Kidney (tissue), 22 donors: ENCODE measurements at places on chromosomes 6 and 20. TPM values are rescaled to one million over a fixed set of nuclear protein-coding genes. Genes with fewer than 3 reads are reported as not detected.

SLPI gene
- 105 TPM for polyA plus RNA-seq

TINAG gene
- 73.0 TPM for polyA plus RNA-seq

BTN2A1 gene
- polyA plus RNA-seq, result 15.6 TPM

NOTCH4 gene
- 22.5 TPM for polyA plus RNA-seq

GTF2H4 gene
- 20.9 TPM for polyA plus RNA-seq

SCUBE3 gene
- 2.5 TPM for polyA plus RNA-seq

OR2H1 gene
- not detected for polyA plus RNA-seq

BACH2 gene
- polyA plus RNA-seq, result 0.32 TPM

OR12D3 gene
- not detected for polyA plus RNA-seq

FOXF2 gene
- polyA plus RNA-seq, result not detected

COL19A1 gene
- polyA plus RNA-seq, result 0.60 TPM

PRICKLE4 gene
- polyA plus RNA-seq, result 1.4 TPM

KIF6 gene
- 1.7 TPM for polyA plus RNA-seq

STX11 gene
- polyA plus RNA-seq, result 2.0 TPM

MRAP2 gene
- polyA plus RNA-seq, result 4.2 TPM

DNA sequence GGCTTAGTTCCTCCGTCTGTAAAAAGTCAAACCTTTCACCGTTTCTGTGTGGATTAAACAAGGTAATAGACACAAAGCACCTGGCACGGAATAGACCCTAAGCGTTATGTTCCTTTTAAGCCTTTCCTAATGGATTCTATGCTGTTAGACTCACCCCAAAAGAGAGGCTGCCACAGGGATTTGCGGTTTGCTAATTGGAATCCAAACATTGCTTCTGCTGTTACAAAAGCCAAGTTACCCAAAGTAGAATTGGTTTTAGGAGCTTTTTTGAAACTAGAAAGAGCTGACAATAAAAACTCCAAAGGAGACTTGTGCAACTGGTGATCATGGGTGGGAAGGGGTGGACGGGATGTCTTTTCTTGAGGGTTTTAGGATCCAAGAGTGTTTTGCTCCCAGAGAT lies 178.0 kb downstream of the BMP7 start:
- DNase-seq, result no peak

DNA sequence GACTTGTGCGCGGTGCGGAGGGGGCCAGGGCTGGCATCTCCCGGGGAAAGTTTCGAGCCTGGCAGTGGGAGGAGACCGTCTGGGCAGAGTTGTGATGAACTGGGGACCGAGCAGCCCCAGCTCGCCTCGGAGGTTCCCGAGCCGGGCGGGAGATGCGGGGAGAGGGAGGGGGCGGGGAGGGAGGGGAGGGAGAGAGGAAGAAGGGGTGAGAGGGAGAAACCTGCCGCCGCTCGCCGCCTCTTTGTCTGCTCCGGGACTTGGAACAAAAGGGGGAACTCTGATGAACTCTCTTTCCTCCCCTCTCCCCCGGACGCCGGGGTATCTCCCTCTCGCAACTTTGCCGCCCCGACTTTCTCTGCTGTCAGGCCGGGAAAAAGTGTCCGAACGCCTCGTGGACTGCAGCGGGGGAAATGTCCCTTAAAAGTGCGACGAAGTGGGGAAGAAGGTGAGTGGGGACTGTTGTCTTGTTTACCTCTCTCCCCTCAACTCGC lies 72.7 kb downstream of the SOX4 start:
- DNase-seq, result peak; percentile 80

GRCh38 chr20:8946036-8946940 lies 122.6 kb upstream of the PLCB4 start:
- no peak for DNase-seq

- no peak for DNase-seq
These were observed 42.9 kb upstream of the PDE10A start for GRCh38 chr6:165705941-165706340.

DNA sequence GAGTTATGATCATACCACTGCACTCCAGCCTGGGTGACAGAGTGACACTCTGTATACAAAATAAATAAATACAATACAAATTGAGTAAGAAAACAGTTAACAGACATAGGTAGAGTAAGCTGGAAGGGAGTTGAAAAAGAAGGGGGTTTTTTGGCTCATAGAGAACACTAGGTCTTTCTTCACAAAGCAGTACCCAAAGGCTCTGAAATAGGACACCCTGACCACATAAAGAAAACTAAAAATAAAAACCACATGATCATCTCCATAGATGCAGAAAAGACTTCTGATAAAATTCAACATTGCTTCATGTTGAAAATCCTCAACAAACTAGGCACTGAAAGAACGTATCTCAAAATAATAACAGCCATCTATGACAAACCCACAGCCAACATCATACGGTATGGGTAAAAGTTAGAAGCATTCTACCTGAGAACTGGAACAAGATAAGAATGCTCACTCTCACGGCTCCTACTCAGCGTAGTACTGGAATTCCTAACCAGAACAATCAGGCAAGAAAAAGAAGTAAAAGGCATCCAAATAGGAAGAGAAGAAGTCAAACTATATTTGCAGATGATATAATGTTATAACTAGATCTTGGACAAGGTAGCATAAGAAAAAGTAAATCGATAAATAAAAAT lies 48.6 kb downstream of the TOMM6 start:
- DNase-seq, result no peak

- no peak for DNase-seq
These were observed 37.7 kb downstream of the MAP3K4 start for GRCh38 chr6:161029195-161029809.

- DNase-seq, result no peak
These were observed 41.7 kb downstream of the SNAP25 start for GRCh38 chr20:10260316-10260715.

- DNase-seq, result no peak
These were observed 53.1 kb downstream of the IL20RA start for GRCh38 chr6:136991646-136992045.

- peak; percentile 62 for DNase-seq
These were observed 143.1 kb upstream of the PCSK2 start for GRCh38 chr20:17083738-17084137.

GRCh38 chr20:20477444-20478041 lies 109.6 kb downstream of the INSM1 start:
- DNase-seq, result no peak

DNA sequence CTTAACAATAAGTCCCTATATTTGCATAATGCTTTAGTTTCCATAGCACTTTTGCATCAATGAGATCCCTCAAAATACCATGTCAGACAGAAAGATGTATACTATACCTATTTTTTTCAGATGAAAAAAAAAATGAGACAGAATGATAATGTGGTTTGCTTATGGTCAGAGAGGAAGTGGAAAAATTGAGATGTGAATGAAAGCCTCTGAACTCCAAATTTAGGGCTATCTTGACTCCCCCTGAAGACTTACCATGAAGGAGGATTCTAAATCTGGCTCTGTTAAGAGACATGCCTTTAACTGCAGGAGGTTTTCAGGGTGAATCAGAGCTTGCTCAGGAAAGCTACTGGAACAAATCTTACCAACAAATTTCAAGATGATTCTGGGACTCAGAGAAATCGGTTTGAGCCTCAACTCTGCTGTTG lies 176.2 kb downstream of the ISM1 start:
- no peak for DNase-seq

DNA sequence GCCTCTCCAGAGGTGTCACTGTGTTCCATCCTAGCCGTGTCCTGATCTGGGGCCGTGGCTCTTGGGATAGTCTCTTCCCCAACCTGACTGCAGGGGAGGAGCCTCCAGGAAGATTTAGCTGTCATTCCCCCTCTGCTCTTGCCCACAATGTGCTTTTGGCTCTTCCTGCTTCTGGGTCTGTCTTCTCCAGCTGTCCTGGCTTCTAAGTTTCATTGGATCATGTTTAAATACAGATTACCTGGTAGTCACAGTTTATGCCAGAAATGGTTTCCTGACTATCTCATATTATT lies 139.1 kb downstream of the ZDHHC14 start:
- DNase-seq, result no peak

- DNase-seq, result no peak
These were observed 1.4 kb downstream of the CDC5L start for GRCh38 chr6:44388887-44389286.

- no peak for DNase-seq
These were observed 4.5 kb upstream of the AP5S1 start for GRCh38 chr20:3815703-3816315.

- no peak for DNase-seq
These were observed 21.7 kb upstream of the SENP6 start for GRCh38 chr6:75579951-75580350.

DNA sequence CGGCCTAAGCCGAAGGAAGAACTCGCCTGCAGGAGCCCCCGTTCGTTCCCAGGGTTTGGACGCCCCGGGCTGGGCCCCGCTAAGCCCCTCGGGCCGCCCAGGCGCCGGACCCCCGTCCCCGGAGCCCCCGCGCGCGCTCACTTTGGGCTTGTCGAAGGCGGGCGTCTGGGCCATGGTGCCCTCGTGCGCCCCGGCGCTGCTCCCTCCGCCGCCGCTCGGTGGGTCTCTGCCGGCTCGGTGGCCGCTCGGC lies 140 bp downstream of the ADA start:
- DNase-seq, result no peak

GRCh38 chr20:43894491-43894890 lies 20.2 kb upstream of the TOX2 start:
- DNase-seq, result no peak

GRCh38 chr20:2338411-2339066 lies 42.2 kb upstream of the TGM6 start:
- DNase-seq, result no peak

GRCh38 chr20:25165128-25165527 lies 30.4 kb upstream of the ENTPD6 start:
- DNase-seq, result no peak

GRCh38 chr6:98842342-98843180 lies 8.2 kb downstream of the POU3F2 start:
- DNase-seq, result no peak

DNA sequence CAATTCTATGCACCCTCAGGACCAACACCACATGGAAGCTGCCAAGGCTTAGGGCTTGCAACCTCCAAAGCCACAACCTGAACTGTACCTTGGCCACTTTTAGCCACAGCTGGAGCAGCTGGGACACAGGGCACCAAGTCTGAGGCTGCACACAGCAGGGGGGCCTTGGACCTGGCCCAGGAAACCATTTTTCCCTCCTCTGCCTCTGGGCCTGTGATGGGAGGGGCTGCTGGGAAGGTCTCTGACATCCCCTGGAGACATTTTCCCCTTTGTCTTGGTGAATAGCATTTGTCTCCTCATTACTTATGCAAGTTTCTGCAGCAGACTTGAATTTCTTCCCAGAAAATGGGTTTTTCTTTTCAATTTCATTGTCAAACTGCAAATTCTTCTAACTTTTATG lies 13.0 kb downstream of the TPBG start:
- no peak for DNase-seq

- DNase-seq, result no peak
These were observed 12.4 kb upstream of the KIF25 start for GRCh38 chr6:167984876-167985604.

DNA sequence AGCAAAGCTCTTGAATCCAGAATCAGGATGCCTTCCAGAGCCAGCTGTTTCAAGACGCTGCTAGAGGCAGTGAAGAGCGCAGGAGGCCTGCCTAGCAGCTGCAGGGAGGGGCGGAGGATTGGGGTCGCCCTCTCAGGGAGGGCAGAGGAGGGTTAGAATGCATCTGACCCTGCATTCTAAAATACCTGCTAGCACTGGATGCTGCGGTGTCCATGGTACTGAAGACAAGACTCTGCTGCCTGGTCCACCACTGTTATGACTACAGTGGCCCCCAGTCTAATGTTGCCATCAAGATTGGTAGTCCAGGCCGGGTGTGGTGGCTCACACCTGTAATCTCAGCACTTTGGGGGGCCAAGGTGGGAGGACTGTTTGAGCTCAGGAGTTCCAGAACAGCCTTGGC lies 193.7 kb upstream of the PROKR2 start:
- peak; percentile 47 for DNase-seq

DNA sequence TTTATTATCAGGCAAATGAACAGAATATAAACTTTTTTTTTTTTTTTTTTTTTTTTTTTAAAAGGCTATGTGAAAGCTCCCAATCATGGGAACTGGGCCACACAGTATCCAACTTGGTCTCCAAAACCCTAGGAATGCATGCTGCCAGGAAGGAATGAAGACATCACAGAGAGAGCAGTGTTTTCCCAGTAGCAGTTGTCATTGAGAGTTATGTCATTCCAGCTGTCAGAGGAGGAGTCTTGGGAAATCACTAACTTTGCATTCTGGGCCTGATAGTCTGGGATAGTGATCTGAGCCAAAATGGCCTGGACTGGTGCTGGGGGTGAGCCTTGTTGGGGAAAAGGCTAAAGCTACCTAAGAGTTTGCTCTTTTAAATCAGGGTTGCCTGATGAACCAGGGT lies 231.3 kb upstream of the MAP3K7 start:
- no peak for DNase-seq

- no peak for DNase-seq
These were observed 1223.1 kb upstream of the GJE1 start for GRCh38 chr6:140909625-140910024.

DNA sequence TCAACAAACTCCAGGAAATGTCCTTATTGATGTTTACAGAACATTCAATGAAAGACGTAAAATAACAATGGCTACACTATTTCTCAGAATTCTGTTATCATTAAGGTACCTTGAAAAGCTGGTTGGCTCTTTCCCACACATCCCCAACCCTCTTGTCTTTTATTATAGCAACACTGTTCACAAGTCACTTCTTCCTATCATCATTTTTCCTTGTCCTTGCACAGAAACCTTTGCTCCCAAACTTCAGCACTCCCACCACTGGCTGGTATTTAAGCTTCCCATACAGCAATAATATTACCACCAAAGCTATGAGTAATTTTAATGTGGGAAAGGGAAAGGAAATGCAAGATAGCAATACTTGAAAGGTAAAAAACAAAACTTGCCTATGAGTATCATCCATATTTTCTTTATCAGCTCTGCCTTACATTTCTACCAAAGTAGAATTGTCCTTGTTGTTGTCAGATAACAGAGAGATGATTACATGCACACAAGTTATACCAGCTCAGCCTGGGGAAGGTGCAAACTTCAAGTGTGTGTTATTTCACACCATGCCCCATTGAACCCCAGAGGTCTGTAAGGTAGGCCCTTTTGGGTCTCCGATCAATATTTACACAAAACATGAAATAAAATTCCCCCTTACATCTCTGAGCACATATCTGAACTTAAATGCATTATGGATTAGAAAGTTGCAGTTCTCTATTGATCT lies 32.2 kb downstream of the ARHGAP18 start:
- DNase-seq, result no peak

DNA sequence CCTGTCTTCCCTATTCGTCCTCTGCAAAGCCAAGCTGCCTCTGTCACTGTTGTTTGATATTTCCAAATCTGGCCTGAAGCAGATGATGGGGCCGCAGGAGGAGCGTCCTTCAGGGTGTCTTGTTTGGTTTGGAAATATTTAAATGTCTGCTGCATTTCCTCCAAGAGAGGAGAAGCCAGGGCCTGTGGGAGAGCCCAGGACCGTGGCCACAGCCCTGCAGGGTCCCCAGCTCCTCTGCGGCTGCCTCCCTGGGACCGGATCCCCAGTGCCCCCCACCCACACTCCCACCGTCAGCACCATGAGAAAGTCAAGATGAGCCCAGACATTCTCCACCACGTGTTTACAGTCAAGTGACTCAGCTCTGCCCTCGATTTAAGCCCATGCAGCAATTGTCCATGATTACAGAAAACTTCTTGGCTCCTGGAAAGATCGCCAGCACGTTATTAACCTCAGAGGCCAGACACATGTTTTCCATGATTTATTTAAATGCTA lies 18.2 kb downstream of the FOXF2 start:
- no peak for DNase-seq
